Uterus (tissue), 4 donors: ENCODE measurements at places on chromosomes 2 and 18. TPM values are rescaled to one million over a fixed set of nuclear protein-coding genes. Genes with fewer than 3 reads are reported as not detected.

Gene GKN2
- total RNA-seq = not detected

Gene AGAP1
- total RNA-seq = 25.1 TPM

Gene CDH2
- total RNA-seq = 58.2 TPM

Gene CBLN2
- not detected for total RNA-seq

Gene HES6
- 9.5 TPM for total RNA-seq

Gene CCL20
- total RNA-seq = not detected

Gene XIRP2
- total RNA-seq = not detected

- no peak for DNase-seq
Measured at GRCh38 chr2:199307461-199307860, 150.3 kb downstream of the SATB2 start.

DNA sequence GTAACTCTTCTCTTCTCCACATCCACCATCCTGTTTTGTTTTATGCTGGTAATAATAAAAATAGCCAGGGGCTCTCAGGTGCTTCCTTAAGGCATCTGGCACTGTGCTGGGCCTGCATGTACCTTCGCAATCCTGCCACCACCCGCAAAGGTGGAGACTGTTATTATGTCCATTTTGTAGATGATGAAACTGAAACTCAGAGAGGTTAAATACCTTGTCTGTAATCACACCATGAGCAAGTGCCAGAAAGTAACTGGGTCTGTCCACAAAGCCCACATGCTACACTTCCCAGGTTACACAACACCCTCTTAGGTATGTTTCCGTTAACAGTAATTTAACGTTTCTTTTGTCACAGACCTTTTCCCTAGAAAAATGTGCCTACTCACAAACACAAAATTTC lies 27.0 kb downstream of the NRP2 start:
- DNase-seq = no peak

DNA sequence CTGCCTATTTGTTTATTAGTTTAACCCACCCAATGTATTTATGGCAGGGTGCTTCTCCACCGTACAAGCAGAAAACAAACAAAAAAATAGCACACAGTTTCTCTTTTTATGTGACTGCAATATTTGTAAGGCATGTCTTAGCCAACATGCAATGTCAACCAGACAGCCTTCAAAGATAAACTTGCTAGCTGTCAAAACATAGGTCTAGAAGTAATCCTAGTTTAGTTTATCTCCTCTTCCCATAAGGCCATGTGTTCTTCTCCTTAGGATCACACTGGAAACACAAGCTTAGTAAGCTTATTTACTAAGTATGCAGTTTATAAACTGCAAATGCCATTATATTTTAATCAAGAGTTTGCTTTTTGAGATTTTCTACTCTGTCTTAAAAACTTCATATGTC lies 75.6 kb downstream of the LDAH start:
- no peak for DNase-seq

- DNase-seq = no peak
Measured at GRCh38 chr2:171615069-171615468, 72.2 kb upstream of the DYNC1I2 start.

DNA sequence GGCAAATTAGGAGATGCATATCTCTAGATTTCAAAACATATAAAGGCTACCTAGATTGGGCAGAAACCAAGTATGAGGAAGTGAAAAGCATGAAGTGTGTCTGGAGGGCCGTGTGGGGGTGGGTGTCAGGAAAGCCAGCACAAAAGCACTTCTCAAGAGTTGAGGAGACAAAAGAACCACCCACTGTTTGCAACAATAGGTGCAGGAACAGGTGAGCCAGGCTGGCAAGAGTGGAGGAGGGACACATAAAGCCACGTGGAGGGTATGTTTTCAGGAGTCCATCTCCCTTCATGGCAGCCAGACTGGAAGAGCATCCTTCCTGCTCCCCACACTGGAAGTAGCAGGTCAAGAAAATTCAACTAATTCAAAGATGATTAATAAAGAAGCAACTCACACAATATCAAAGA lies 96.4 kb downstream of the CERS6 start:
- no peak for DNase-seq

DNA sequence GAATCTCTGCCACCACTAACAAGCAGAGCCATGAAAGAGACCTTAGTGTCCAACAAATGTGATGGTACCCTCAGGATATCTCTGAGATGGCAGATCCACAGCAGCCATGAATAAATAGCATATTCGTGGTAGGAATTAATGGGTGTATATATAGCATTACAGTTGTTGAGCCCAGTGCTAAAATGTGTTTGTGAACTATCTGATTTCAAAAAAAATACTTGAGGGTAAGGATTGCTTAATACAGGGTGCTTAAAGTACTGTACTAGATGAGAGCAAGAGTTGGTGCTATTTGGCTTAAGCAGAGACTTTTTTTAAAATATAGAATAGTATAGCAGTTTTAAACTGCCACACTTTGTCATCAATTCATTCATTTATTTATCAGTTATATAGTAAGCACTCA lies 101.5 kb upstream of the GALNT5 start:
- no peak for DNase-seq

DNA sequence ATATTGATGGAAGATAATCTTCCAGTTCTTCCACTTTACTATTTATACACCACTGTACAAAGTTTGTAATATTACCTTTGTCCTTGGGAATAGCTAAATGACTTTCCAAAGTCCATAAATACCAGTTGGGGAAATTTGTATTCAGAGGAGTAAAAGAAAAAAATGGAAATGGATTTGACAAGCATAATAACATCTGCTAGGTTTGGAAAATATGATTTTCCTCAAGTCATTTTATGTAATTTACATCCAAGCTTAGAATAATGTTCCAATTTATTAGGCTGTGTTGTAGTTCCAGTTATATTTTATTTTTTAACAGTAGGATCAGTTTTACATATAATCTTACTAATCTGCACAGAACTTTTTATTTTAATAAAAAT lies 563.0 kb upstream of the PKDCC start:
- DNase-seq = no peak

GRCh38 chr2:40103163-40103562 lies 324.1 kb upstream of the THUMPD2 start:
- DNase-seq = no peak

- DNase-seq = peak; percentile 83
Measured at GRCh38 chr2:9897331-9897737, 54.1 kb downstream of the TAF1B start.

DNA sequence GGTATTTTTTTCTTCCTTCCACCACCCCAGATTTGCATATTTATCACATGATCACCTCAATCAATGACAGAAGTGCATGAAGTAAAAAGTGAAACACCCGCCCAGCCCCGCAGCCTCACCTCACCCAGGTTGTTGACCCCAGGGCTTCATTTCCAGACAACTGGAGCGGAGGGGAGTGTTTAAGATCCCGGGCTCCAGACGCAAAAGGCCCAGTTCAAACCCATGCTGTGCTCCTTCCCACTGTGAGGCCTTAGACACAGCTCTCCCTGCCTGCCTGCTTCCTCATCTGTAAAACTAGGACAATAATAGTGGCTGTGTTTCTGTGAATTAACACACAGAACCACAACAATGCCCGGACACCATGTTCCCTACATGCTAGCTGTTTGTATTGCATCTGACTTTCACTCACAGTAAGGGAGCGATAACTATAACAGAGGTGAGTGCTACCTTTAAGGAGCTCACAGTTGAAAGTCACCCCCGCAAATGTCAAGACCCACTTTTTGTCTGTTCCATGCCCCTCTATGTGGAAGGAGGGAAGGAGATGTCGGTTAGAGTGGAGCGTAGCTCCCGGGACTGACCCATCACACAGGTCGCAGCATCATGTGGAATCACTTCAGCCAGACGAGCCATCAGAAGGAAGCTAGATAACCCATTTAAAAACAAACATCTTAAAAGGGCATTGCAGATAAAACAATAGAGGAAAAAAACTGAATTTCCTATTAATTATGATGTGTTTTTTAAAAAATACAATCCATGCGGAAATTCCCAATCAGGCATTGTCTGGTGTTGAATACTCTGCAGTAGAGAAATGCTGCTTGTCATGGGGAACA lies 77.5 kb upstream of the DAPL1 start:
- no peak for DNase-seq

DNA sequence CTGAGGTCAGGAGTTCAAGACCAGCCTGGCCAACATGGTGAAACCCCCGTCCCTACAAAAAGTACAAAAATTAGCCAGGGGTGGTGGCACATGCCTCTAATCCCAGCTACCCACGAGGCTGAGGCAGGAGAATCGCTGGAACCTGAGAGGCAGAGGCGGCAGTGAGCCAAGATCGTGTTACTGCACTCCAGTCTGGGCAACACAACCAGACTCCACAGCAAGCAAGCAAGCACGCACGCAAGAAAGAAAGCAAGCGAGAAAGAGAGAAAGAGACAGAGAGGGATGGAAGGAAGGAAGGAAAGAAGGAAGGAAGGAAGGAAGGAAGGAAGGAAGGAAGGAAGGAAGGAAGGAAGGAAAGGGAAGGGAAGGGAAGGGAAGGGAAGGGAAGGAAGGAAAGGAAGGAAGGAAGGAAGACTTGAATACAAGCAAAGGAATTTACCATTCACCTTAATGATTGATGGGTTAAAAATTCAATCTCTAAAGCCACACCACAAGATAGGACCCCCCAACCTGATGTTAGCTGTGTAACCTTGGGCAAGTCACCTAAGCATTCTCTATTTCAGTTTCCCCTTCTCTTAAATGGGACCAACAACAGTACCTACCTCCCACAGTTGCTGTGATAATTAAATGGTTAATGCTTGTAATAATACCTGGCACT lies 181.7 kb downstream of the ATAD2B start:
- no peak for DNase-seq

GRCh38 chr18:32373995-32374394 lies 96.7 kb downstream of the GAREM1 start:
- no peak for DNase-seq

DNA sequence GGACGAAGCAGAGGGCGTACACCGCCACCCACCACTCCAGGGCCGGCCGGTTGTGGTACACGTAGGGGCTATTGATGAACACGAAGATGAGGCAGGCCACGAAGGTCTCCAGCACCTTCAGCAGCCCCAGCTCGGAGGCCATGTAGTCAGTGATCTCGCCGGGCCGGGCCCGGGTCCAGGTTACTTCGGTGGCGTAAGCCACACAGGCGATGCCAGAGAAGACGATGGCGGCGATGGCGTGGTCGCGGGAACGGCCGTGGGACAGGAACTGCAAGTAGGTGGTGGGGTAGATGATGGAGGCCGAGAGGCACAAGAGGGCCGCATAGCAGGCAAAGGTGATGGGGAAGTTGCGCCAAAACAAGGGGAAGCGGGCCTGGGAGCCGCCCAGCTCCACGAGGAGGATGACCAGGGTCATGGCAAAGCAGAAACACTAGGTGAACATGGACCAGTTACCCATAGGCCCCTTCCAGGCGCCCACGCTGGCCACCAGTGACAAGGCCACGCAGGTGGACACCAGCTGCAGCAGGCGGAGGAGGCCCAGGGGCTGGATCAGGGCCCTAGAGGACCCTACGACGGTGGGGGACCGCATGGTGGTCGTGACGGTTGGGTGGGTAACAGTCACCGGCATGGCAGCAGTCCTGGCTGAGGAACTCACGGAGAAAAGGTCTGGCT lies 128.4 kb upstream of the FAM98A start:
- no peak for DNase-seq

GRCh38 chr2:43127208-43127940 lies 99.0 kb downstream of the ZFP36L2 start:
- no peak for DNase-seq

DNA sequence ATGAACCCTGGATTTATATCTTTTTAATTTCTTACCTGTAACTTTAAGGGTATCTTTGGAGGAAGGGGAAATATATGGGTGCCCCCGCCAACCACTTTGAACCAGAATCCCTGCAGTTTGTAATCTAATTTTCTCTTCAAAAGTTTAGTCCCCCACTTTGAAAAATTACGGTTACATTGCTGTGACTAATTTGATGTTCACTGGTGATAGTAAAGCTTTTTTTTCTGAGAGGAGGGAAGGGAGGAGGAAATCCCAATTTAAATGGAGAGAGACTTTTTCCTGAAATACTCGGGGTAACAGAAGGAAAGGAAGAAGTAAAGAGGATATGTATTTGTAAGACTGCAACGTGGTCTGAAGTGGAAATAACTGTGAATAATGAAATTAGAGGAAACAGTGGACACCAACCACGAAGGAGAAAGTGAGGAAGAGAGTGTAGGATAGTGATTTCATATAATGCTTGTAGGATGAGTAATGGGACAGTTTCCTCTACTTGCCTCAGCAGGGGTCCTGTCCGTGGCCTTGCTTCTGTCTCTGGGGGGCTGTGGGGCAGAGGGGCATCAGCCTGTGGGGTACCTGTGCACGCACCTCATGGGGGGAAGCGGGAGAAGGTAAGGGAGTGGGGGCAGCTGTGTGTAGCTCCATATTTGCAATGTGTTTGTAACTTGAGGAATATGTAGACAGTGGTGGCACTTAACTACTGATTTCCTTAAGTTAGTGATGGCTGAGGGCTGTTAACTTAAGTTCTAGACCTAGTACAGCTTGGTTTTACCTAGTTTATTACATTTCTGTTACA lies 161.1 kb downstream of the LTBP1 start:
- DNase-seq = no peak

GRCh38 chr2:111694700-111695101 lies 189.3 kb downstream of the ANAPC1 start:
- no peak for DNase-seq

GRCh38 chr2:15666861-15667808 lies 75.5 kb downstream of the DDX1 start:
- DNase-seq = no peak

GRCh38 chr18:43482136-43482535 lies 204.8 kb upstream of the SYT4 start:
- no peak for DNase-seq

DNA sequence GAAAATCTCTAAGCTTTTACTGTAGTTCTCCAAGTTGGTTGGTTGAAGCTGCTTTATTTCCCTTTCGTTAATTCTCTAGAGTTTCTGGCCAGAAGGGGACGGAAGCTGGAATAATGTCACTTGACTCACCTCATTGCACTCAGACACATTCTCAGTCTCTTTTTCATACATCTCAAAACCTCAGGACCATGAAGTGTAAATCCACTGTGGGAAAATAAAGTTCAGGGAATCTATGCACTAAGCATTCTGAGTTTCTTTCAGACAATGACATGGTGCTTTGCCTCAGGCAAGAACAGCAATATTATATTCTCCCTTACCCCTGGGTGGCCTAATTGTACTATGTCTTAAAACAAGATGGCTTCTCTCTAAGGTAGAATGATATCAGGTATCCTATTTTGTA lies 167.8 kb downstream of the PRPF40A start:
- no peak for DNase-seq

GRCh38 chr18:27871726-27872125 lies 305.2 kb downstream of the CDH2 start:
- no peak for DNase-seq

- DNase-seq = no peak
Measured at GRCh38 chr2:196801674-196802261, 2.3 kb upstream of the GTF3C3 start.

- no peak for DNase-seq
Measured at GRCh38 chr18:46299465-46300008, 195.4 kb downstream of the HAUS1 start.

- no peak for DNase-seq
Measured at GRCh38 chr2:186575302-186575701, 14.6 kb upstream of the ITGAV start.

GRCh38 chr18:79092874-79093273 lies 23.7 kb downstream of the ATP9B start:
- DNase-seq = no peak

- peak; percentile 92 for DNase-seq
Measured at GRCh38 chr2:120758181-120759144, 22.8 kb downstream of the GLI2 start.
